Suprapubic skin (tissue), 4 donors: ENCODE measurements at places on chromosomes 2 and 18. TPM values are rescaled to one million over a fixed set of nuclear protein-coding genes. Genes with fewer than 3 reads are reported as not detected.

- H3K36me3 ChIP-seq: no peaks in the 10 kb centered on the region
- no peak overlapping the region for H3K4me3 ChIP-seq
- peaks cover 9% of the 10 kb centered on the region for H3K27me3 ChIP-seq
- no peak for DNase-seq
- no peak overlapping the region for H3K27ac ChIP-seq
- no peaks in the 10 kb centered on the region for H3K4me1 ChIP-seq
Measured at GRCh38 chr2:479031-479430, 191.1 kb upstream of the ALKAL2 start.

DNA sequence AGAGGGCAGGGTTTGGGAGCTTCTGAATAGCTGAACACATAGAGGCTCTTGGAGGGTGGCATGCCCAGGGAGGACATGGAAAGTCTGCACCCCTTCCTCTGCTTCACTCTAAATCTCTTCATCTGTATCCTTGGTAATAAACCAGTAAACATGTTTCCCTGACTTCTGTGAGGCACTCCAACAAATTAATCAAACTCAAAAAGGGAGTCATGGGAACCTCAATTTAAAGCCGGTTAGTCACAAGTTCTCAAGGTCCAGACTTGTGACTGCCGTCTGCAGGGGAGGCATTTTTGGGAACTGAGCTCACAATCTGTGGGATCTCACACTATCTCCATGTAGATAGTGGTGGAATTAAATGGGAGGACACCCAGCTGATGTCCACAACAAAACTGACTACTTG is 33.1 kb upstream of the STON1 start:
- no peak overlapping the region for H3K4me3 ChIP-seq
- H3K27me3 ChIP-seq: no peaks in the 10 kb centered on the region
- peaks cover 59% of the 10 kb centered on the region for H3K36me3 ChIP-seq
- no peak for DNase-seq
- no peak overlapping the region for H3K27ac ChIP-seq
- H3K4me1 ChIP-seq: no peaks in the 10 kb centered on the region

GRCh38 chr2:123035541-123035940 is 989.5 kb upstream of the CNTNAP5 start:
- H3K4me1 ChIP-seq: no peaks in the 10 kb centered on the region
- no peaks in the 10 kb centered on the region for H3K36me3 ChIP-seq
- no peak overlapping the region for H3K4me3 ChIP-seq
- no peak overlapping the region for H3K27ac ChIP-seq
- DNase-seq: no peak
- no peaks in the 10 kb centered on the region for H3K27me3 ChIP-seq

- no peaks in the 10 kb centered on the region for H3K36me3 ChIP-seq
- H3K27ac ChIP-seq: no peak overlapping the region
- no peak overlapping the region for H3K4me3 ChIP-seq
- H3K27me3 ChIP-seq: no peaks in the 10 kb centered on the region
- peak; percentile 66 for DNase-seq
Measured at GRCh38 chr2:200288670-200289429, 17.6 kb upstream of the SPATS2L start.

GRCh38 chr2:219951099-219951498 is 323.7 kb downstream of the SLC4A3 start:
- no peaks in the 10 kb centered on the region for H3K36me3 ChIP-seq
- H3K27ac ChIP-seq: no peak overlapping the region
- H3K4me1 ChIP-seq: no peaks in the 10 kb centered on the region
- H3K27me3 ChIP-seq: no peaks in the 10 kb centered on the region

GRCh38 chr18:5918205-5918858 is 23.0 kb upstream of the TMEM200C start:
- no peaks in the 10 kb centered on the region for H3K4me1 ChIP-seq
- H3K27ac ChIP-seq: no peak overlapping the region
- no peak overlapping the region for H3K4me3 ChIP-seq
- DNase-seq: no peak
- no peaks in the 10 kb centered on the region for H3K36me3 ChIP-seq

- peaks cover 6% of the 10 kb centered on the region for H3K27me3 ChIP-seq
- H3K27ac ChIP-seq: no peak overlapping the region
- H3K4me1 ChIP-seq: no peaks in the 10 kb centered on the region
- H3K36me3 ChIP-seq: no peaks in the 10 kb centered on the region
- no peak for DNase-seq
- H3K4me3 ChIP-seq: no peak overlapping the region
Measured at GRCh38 chr2:236309669-236310029, 45.4 kb upstream of the ASB18 start.

GRCh38 chr2:98947554-98947953 is 11.5 kb upstream of the CRACDL start:
- H3K4me1 ChIP-seq: no peaks in the 10 kb centered on the region
- H3K27me3 ChIP-seq: peaks cover 8% of the 10 kb centered on the region
- H3K27ac ChIP-seq: no peak overlapping the region

The RSAD2 gene
- not detected for total RNA-seq

The GRB14 gene
- 7.9 TPM for total RNA-seq

The KIF5C gene
- 1.6 TPM for total RNA-seq

The ITPRIPL1 gene
- 2.5 TPM for total RNA-seq

The MC2R gene
- total RNA-seq: not detected

The TBR1 gene
- not detected for total RNA-seq
